Gastroesophageal sphincter (tissue), 4 donors: ENCODE measurements at places on chromosomes 3 and 15. TPM values are rescaled to one million over a fixed set of nuclear protein-coding genes. Genes with fewer than 3 reads are reported as not detected.

The LDHAL6B gene
- not detected for total RNA-seq

The GRAMD1C gene
- 0.54 TPM for total RNA-seq

The ZNF660 gene
- total RNA-seq, result 5.0 TPM

The RTP1 gene
- not detected for total RNA-seq

DNA sequence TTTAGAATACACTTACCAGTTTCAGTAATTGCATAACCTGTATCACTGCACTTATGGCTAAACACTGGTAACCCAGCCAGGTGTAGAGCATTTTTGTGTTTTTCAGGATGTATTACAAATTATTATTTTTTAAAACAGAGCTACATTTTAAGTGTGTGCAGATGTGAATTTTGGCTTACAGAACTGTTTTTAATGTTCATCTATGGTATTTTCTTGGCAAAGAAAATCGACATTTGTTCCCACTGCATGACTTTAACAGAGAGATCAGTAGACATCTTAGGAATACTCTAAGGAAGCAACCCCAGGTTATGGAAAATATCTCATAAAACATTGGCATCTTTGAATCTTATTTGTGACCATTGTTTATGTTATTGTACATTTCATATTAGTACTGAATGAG, 73.3 kb downstream of the ATP13A4 start:
- no peak for ATAC-seq

GRCh38 chr15:100020189-100020588, 287.0 kb upstream of the LYSMD4 start:
- ATAC-seq, result no peak

DNA sequence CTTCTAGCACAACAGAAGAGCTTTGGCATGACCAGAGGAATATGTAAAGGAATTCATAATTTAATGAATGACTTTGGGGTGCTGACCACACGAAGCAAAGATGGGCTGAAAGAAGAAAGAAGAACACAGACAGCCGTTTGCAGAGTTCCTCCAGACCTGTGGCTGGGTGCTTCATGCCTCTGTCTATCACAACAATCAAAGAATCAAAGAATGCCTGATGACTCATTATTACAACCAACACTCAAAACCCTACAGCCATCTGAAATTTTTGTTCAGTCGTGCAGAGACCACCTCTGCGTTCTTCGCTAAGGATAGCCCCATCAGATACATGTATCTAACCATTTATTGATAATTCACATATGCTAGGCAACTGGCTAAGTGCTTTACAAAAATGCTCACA, 129.0 kb upstream of the PRICKLE2 start:
- ATAC-seq, result no peak

DNA sequence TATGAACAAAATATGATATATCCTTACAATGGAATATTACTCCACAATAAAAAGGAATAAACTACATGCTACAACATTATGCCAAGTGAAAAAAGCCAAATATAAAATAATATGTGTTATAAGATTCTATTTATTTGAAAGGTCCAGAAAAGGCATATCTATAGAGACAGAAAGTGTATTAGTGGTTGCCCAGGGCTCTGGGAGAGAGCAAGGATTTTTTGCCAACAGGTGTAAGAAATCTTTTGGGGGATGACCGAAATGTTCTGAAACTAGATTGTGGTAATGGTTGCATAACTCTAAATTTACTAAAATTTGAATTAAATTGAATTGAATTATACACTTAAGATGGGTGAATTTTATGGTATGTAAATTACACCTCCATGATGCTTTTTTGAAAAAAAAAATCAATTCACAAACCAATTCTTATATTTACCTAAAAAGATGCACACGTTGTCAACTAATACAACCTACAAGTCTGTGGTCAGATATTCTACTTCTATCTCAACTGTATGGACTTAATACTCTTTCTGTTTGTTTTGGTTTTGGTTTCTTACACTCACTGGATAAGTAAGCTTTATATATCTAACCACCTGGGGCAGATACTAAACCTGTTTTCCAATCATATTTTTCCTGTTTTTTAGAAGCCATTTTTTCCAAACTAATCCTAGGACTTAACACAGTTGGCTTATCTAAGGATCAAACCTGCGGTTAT, 75.8 kb downstream of the FBN1 start:
- no peak for ATAC-seq

DNA sequence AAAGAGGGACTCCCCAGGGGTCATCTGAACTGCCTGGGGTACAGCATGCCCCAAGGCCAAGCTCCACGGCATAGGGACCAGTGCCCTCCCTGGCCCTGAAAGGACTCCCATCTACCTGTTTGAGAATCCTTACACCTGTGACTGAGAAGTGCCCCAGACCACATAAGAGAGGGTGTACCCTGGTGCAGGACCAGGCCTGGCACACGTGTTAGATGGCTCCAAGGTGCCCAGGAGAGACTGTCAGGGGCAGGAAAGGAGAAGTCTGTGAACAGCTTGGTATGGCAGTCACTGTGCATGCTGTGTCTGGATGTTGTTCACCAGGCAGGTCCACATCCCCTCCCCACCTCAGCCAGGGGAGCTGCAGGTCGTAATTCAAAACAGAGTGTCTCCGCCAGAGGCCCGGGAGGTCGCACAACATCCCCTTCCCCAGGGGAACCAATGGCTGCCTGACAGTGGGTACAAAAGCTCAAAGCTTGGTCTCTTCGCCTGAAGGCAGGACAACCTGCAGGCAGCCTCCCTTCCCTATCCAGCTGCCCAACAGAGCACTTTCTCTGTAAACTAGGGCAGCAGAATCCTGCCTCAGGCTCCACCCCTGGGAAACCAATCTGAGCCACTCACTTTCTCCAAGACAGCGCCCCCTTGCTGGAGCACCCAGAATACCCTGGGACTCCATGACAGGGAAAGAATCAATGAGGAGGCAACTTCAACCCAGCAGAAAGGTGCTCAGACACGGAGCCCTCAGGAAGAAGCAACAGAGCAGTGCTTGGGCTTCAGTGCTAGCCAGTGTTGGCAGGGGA, 3.9 kb downstream of the NUP210 start:
- no peak for ATAC-seq

- no peak for ATAC-seq
These were observed 80.9 kb upstream of the RASGRF1 start for GRCh38 chr15:79171320-79172031.

DNA sequence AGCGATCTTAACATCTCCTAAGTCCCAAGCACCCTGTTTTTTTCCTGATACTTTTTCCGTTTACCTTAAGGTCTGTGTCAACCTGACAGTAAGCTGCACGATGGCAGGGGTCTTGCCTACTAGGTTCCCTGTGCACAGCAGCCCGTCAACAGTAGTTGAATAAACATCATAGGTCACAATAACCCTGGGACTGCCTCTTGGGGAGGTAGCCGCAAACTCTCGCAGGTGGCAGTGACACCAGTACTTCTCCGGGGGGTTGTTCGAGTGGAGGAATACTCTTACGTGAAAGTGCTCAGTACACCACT, 365 bp upstream of the PDCD6IP start:
- no peak for ATAC-seq

DNA sequence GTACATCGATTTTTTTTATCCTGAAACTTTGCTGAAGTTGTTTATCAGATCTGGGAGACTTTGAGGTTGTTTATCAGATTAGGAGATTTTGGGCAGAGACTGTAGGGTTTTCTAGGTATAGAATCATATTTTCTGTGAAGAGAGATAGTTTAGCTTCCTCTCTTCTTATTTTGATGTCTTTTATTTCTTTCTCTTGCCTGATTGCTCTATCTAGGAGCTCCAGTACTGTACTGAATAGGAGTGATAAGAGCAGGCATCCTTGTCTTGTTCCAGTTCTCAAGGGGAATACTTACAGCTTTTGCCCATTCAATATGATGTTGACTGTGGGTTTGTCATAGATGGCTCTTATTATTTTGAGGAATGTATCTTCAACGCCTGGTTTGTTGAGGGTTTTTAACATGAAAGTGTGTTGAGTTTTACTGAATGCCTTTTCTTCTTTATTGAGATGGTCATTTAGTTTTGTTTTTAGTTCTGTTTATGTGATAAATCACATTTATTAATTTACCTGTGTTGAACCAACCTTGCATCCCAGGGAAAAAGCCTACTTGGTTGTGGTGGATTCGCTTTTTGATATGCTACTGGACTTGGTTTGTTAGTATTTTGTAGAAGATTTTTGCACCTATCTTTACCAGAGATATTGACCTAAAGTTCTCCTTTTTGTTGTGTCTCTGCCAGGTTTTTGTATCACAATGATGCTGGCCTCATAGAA, 14.9 kb upstream of the DNAAF4 start:
- no peak for ATAC-seq

DNA sequence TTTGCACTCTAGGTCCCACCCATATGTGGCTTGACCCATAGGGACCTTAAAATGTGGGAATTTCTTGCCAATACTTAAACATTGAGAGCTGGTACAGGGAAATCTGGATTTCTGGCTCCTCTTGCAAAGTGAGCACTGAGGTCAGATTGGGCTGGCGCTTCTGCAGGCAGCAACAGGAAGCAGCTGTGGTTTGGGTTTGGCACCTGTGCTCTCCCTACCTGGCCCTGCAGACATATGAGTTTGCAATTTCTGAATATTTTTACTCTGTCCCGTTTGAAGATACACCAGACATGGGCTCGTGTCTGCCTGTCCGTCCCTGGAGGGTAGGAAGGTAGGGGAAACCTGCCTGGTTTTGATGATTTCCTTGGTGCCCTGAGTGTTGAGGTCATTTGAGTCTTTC, 74.8 kb upstream of the SEC13 start:
- ATAC-seq, result no peak

DNA sequence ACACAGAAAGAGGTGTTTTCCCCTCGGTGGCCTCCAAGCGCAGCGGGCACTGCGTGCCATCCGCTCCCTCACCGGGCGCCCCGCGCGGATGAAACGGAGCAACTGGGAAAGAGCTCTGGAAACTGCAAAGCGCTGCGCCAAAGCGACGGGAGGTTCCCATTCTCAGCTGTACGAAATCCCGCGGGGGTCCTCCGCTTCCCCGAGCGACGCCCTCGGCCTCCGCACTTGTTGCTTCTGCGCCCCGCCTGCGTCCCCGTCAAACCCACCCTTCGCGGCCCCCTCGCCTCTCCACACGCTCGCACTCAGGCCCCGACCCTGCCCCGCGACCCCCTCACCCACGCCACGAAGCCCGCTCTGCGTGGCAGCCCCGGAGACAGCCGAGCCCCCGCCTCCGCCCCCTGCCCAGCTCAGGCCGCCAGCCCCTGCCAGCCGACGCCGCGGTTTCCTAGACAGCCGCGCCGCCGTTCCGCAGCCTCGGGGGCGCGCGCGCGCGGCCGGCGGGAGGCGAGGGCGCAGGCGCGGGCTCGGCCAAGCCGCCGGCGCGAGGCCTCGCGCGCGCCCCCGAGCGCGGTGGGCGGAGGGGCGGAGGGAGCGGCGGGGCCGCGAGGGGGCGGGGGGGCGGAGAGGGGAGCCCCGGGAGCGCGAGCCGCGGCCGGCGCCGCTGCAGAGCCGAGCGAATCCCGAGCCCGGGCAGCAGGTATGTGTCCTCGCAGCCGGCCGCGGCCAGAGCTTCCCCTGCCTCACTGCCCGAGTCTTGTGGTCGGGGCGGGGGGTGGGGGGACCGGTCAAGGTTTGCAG, at the start of gene TMEM266:
TMEM266 (plus strand) TSS at position 666 of the 798 bp plus-strand sequence. CDS start 74,279 bp downstream, outside the sequence.
- peak; percentile 74 for ATAC-seq

- no peak for ATAC-seq
These were observed 140.6 kb upstream of the SLITRK3 start for GRCh38 chr3:165336786-165337185.

- no peak for ATAC-seq
These were observed 97.1 kb upstream of the SNRPA1 start for GRCh38 chr15:101391981-101392640.

- no peak for ATAC-seq
These were observed 111.3 kb downstream of the MEGF11 start for GRCh38 chr15:66142285-66142684.

DNA sequence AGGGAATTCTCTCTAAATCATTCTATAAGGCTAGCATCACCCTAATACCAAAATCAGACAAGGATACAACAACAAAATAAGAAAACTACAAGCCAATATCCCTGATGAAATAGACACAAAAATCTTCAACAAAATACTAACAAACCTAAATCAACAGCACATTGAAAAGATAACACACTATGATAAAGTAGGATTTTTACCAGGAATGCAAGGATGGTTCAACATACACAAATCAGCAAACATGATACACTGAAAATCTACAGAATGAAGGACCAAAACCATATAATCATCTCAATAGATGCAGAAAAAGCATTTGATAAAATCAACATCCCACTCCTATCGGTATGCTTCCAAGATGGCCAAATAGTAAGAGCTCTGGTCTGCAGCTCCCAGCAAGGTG, 39.5 kb downstream of the ALDH1A2 start:
- ATAC-seq, result no peak

- no peak for ATAC-seq
These were observed 143.5 kb downstream of the ADAM10 start for GRCh38 chr15:58605931-58606530.

DNA sequence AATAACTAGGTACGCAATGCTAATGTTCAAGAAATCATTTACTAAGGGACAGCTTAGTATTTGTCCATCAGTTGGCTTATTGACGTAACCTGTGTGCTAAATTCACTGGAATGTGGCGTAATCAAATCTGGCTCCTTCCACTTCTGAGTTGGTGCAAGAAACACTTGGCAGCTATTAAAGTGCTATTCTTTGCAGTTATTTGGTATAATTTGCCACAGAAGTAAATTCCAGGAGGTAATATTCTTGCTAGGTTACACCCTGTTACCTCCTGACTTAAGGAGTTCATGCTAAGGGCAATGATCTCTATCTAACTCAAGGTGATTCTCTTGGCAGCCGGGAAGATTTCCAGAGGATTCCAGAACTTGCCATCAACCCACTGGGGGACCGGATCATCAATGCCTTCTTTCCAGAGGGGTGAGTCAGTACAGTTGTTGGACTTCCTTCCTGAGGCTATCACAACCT, 25.5 kb downstream of the CHP1 start:
- no peak for ATAC-seq
